ENCODE measurements at places on chromosomes 11 and 22.

- no peak for DNase-seq
These were observed 21.4 kb upstream of the ABCC8 start for GRCh38 chr11:17498058-17498457.

DNA sequence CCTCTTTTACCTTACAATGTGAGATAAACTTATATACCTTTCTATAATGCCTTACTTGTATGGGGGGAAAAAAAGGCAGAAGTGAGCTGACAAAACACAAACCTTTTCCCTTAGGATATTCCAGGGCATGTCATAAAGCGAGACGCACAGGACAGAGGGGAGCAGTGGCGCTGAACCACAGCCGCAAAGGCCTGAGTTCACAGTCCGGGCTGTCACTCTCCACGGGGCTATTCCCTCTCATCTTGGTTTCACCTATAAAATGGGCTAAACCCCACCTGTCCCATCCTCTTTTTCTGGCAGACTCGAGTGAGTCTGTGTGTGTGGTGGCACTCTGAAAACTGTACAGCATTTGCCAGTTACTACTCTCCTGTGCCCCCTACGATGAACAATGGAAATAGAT, 14.4 kb upstream of the FXYD2 start:
- no peak for DNase-seq

DNA sequence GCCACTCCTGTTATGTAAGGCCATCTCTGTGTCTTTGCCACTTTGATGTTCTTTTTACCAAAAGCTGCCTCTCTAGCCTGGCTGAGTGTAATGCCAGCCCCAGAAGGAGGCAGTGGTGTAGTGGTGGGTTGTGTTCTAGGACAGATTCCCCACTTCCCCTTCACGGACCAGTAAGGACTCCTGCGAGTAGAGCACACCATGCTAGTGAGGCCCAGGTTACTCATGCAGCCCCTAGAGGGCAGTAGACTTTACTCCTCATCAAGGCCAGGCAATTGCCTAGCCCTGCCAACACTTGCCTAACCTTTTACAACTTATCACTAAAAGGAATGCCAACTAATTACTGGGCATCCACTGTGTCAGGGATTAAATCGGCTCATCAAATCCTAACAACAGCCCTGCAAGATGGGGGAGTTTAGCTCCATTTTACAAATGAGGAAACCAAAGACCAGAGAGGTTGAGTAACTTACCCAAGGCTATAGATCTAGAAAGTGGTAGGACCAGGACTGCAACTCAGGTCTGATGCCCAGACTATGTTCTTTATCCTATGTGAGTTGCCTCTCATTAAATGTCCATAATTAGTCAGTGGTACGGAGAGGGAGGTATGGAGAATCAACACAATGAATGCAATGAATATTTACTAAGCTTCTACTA, 75.3 kb downstream of the APIP start:
- no peak for DNase-seq

DNA sequence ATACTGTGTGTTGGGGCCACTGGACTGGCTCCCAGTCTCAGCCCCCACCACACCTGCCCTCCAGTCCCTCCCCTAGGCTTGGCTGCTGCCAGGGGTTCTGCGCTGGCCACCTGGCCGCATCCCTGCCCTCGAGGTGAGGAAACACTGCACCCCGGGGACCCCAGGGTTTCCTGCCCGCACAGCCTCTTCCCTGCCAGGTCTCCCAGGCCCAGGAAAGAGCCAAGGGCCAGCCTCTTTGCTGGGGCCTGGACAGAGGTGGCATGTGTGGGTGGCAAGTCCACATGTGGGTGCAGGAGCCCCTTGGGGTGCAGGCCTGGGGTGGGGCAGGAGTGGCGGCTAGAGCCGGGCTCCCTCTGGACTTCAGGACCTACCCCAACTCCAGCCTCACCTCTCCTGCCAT, 2.5 kb downstream of the EPS8L2 start:
- DNase-seq = no peak

- DNase-seq = no peak
These were observed 45.3 kb downstream of the CCDC34 start for GRCh38 chr11:27317751-27318150.

- DNase-seq = no peak
These were observed 25.8 kb upstream of the SLC22A12 start for GRCh38 chr11:64564947-64565889.

GRCh38 chr22:42217752-42218280, 52.6 kb downstream of the TCF20 start:
- DNase-seq = no peak

DNA sequence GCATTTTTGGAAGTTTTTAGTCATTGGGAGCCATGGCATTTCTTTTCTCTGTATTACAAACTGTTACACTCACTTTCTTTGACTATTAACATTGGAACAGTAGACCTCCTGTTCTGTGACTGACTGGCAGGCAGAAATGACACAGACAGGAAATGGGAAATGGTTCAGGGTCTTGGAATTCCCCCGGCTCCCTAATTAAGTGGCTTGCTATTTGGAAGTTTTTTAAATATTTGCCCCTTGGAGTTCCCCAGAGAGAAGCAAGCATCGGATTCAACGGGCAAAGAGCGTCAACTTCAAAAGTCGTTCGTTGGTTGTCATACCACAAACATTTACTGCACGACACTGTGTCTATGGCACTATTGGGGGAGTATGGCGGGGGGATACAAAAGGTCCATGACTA, 1.1 kb upstream of the BIRC2 start:
- DNase-seq = no peak

DNA sequence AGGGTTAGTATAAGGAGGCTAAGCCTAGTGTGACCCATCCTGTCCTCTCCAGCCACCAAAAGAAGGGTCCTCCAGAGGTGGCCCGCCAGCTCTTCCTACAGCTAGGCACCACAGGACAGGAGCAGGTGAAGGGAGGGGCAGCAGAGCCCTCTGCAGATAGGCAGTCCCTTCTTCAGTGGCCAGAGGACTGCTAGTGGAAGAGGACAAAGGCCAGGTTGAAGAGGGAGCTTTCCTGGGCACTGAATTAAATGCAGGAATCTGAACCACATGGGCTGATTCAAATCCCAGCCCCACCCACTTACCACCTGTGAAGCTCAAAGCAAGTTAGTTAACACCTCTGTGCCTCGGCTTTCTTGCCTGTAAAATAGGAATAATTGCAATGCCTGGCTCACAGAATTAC, 409.5 kb downstream of the NXPE2 start:
- no peak for DNase-seq

DNA sequence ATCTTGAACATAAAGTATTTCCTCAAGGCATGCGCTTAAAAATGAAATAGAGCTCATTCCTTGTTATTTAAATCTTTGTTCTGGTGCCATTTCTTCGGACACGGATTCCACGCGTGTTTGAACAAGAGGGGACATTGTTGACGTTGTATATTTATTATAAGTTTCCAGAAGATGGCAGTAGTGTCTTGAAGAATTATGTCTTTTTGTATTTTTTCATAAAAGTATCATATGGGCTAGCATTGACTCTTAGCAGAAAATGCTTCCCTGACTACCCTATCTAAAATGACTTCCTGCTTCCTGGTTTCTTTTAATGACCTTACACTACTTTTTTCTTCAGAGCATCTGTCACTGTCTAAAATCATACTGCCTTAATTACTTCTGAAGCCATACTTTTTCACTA, 20.4 kb downstream of the BIRC2 start:
- no peak for DNase-seq

DNA sequence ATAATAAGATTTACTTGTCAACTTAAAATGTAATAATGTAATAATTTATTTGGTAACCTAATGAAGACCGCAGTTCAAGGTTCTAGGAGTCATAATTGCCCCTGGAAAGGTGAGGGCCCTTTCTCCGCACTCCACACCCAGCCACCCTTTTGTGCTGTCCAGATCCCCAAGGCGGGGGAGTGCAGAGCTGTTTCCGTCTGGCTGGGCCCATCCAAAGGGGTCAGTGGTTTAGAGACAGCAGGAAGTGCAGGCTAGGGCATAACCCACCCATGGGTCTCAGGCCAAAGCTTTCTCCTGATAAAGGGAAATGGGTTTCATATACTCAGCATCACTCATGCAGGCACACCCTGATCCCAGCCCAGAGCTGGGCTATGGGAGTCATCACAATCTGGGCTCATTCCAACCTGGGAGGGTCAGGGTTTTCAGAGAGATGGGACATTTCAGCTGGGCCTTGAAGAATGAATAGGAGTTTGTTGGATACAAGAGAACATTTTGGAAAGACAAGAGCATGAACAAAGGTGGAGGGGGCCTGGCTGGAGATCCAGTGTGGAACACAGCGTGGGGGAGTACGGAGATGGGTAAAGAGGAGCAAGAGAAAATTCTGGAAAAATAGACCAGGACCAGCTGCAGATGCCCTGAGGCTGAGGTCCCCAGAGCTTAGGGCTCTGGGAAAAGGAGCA, 432.2 kb downstream of the TBC1D22A start:
- no peak for DNase-seq

DNA sequence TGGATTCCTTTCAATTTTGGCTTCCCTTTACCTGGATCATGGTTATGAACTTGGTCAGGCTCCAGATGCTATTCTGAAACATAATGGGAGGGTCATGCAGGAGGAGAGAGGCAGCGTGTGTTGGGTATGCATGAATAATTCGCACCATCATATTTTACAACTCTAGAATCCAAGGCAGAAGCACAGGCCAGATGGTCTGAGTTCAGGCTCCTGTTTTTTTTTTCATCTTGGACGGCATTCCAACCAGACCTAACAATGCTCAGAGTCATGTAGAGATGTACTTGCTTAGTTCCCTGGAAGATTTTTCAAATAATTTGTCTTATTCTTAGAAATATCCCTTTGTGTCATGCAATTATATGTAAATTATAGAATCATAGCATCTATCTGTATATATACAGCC, 393.5 kb downstream of the JRKL start:
- no peak for DNase-seq

DNA sequence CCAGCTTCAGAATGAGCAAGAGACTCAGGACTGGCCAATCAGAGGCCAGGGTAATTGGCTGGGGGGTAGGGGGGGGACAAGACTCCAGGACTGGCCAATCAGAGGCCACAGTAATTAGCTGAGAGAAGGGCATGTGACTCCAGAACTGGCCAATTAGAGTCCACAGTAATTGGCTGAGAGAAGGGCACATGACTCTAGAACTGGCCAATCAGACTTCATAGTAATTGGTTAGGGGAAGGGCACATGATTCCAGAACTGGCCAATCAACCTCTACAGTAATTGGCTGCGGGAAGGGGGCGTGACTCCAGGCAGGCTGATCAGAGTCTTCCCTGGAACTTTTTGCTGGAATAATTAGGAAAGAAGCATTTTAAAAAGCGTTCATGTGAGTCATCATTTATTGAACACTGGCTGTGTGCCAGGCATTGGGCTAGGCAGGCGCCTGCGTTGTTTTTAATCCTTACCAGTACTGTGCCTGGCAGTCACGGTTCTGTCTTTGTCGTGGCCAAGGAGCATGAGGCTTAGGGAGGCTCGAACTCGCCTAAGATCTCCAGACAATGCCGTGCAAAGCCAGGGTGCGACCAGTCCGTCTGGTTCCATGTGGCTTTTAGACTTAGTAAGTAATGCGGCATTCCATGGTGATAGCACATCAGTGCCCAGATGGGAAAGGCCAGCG, 508.1 kb downstream of the TBC1D22A start:
- no peak for DNase-seq

DNA sequence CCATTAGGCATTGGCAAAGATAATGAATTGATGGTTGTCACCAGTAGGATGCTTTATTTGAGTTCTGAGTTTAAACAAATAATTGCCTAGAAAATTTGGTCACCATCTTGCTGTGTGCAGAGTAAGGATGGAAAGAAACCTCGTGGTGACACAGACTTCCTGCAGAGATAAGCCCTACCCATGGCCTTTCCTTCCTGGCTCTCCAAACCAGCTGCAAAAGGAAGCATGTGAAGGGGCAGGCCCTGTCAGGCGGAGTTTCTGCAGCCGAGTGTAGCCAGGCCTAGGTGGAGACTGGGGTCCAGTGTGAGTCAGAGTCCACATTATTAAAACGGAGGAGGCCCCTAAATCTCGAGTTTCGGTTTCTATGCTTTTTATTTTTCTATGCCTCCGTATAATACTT, 83.1 kb upstream of the ADSL start:
- no peak for DNase-seq
